Hematopoietic multipotent progenitor cell treated with erythropoietin and hydrocortisone succinate and interleukin-3 and kit ligand, for 17 days (in vitro differentiated cells): ENCODE measurements at places on chromosomes 11 and 22.

DNA sequence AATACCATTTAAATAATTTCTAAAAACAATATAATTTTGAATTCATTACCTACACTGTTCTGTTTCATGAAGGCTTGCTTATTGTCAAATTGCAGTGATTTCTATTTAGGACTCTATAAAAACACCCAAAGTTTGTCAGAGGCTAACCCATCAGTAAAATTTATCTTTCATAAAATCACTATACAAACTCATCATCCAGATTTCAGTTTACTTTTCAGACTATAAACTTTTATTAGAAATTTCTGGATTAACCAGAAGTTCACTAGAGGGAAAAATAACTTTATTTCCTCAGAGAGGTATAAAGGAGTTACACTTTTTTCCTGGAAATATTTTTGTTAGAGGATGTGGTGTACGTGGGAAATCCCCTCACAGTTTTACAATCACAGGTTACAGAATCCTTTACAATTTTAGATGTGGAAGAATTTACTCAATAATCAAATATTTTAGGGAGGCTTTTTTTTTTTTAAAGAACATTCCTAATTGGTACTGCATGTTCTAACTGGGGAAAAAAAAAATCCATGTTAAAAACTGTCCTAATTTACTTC is 176.7 kb downstream of the SWAP70 start:
- no peak for DNase-seq

- no peak for DNase-seq
Measured at GRCh38 chr22:47225931-47226633, 463.6 kb downstream of the TBC1D22A start.

DNA sequence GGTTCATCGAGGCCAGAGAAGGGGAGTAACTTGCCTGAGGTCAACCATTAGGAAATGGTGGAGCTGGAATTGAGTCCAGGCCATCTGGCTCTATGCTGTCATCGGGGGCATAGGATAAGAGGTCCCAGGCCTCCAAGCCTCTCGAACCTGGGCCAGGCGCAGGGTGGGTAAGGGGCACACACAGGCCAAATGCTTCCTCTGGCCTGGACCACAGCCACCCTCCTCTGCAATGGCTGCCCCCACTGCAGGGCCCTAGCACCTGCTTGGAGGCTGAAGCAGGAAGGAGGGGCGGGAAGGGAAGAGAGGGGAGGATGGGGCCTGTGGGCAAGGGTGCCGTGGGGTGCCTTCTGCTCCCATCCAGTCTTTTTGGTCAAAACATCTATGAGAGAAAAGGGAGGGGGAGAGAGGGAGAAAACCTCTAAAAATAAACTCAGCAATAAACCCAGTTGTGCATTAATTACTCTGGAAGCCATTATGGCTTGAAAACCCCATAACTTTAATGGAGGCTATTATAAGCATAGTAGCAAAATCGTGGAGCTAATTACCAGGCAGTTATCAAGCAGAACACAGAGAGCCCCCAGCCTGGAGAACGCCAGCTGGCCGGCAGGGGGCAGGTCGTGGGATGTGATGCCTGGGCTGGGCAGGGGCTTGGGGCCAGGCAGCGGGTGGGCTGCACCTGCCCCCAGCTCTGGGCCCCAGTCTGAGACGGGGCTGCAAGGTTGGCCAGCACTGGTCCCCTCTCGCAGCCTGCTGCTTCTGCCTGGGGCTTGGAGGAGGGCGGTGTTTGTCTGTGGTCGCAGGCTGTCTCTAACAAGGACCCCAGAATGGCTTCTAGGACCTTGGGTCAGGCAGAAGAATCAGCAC is 21.1 kb downstream of the B3GAT1 start:
- DNase-seq: no peak

- DNase-seq: peak; percentile 77
Measured at GRCh38 chr11:112279901-112280267, 19.2 kb upstream of the PLET1 start.

DNA sequence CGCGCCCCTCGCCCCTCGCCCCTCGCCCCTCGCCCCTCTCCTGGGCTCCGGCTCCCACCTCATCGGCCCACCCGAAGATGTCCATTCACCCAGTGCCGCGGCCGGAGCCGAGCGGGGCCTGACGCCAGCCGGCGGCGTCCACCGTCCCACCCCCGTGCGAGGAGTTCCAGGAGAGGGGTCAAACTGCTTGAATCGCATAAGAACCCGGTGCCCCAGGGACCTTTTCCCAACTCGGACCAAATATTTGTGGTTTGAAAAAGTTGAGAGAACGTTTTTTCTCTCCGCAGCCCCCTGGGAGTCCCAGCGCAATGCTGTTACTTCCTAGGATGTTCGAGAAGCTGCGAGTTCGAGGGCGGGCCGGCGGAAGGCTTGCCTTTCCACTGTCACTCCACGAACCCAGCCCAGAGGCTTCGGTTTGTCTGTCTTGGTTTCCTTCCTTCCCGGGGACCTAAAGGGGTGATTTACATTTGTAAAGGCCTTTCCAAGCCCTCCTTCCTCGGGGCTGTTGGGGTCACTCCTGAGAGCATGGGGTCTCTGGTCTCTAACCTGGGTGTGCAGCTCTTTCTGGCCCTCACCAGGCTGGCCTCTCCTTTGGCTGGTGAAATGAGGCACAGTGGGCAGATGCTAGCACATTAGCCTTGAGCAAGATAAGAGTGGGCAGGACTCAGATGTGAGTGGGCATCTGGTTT is 38.0 kb downstream of the ETS1 start:
- no peak for DNase-seq

DNA sequence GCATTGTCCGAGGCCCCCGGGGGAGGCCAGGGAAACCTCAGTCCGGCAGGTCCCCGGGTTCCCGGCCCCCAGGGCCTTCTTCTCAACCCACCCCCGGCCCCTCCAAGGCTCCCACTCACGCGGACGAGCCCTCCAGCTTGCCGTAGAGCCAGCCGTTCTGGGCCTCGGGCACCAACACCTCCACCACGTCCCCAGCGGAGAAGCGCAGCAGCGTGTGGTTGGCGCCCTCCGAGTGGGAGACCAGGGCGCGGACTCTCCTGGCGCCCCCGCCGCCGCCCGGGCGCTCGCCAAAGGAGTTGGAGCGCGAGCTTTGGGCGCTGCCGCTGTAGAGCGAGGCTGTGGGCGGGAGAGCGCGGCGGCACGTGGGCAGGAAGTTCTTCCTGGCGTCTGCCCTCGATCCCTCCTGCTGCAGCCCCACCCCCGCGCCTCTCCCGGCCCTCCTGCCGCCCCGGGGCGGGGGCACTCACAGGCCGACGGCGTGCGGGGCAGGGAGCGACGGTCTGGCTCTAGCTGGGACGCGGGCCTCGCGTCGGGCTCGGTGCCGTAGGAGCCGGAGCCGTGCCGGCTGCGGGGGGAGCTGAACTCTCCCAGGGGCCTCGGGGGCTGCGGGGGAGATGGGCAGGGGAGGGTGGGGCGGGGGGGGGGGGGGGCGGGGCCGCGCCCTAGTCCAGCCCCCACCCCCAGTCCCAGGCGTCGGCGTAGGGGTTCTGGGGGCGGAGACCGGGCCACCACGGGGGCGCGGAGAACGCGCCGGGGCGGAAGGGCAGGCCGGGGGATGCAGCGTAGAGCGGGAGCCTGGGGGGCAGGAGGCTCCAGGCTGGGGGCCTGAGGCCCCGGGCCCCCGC is 4.9 kb upstream of the SLC16A8 start:
- DNase-seq: no peak

- DNase-seq: no peak
Measured at GRCh38 chr22:25076336-25076735, 123.3 kb upstream of the CRYBB3 start.

DNA sequence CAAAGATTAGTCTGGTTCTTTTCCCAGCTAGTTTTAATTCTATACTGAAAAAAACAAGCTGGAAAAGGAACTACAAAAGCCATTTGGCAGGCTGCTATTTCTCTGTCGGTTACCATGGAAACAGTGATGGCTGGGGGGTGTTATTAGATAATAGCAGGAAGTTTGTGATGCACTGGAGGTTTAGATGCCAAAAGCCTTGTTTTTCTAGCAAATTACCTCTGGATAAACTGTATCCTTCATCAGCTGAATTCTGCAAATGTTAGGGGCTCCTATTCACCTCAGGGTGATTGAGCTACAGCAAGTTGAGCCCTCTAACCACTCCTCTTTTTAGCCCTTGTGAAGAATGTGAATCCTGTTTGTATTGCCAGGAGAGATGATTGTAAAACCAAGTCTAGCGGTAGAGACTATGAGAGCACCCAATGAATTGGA is 25.2 kb downstream of the ALKBH3 start:
- no peak for DNase-seq

DNA sequence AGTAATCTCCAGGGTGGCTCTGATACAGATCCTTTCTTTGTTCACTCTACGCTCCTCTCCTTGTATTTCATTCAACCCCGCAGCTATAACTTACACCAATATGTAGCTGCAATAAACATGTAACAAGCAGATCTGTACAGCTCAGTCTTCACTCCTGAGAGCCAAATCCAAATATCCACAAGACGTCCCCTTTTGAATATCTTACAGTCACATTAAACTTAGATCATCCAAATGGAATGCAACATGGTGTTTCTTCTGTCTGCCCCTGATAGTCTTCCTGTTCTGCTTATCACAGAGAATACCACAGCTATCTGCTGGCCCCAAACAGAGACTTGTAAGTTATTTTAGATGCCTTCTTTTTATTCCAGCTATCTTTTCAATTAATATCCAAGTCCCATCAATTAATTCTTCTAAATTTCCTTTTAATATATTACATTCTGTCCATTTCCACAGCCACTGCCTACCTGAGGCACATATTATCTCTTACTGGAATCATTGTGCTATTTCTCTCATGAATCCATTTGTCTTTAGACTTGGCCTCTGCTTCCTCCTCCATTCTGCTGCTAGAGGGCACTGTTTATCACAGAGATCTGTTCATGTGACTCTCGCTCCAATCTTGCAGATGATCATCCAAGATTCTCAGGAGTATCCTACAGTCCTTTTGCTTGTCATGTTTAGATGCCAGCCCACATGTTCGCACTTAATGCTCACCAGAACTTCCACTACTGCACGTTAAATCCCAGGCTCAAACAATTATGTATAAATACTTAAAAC is 908.6 kb downstream of the NTM start:
- DNase-seq: no peak

DNA sequence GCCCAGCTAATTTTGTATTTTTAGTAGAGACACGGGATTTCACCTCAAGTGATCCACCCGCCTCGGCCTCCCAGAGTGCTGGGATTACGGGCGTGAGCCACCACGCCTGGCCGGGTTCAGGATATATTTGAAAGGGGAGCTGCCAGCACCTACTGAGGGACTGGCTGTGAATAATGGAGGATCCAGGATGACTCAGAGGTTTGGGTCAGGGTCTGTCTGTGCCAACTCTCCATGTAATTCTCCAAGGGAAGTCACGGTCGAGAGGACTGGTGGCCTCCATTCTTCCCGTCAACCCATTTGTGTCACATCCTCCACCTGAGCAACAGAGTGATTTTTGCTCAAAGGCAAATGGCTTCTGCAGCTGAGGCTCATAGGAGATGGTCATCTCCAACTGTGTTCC is 3.6 kb upstream of the ARRB1 start:
- DNase-seq: no peak

GRCh38 chr22:49327411-49328117 is 500.1 kb downstream of the BRD1 start:
- DNase-seq: no peak

GRCh38 chr11:73475549-73476095 is 99.4 kb downstream of the RELT start:
- no peak for DNase-seq

GRCh38 chr11:15889363-15890030 is 466.8 kb downstream of the SOX6 start:
- DNase-seq: no peak

GRCh38 chr22:48827904-48828555 is 999.6 kb downstream of the BRD1 start:
- DNase-seq: no peak

- DNase-seq: no peak
Measured at GRCh38 chr22:27724709-27725108, 76.8 kb downstream of the MN1 start.

DNA sequence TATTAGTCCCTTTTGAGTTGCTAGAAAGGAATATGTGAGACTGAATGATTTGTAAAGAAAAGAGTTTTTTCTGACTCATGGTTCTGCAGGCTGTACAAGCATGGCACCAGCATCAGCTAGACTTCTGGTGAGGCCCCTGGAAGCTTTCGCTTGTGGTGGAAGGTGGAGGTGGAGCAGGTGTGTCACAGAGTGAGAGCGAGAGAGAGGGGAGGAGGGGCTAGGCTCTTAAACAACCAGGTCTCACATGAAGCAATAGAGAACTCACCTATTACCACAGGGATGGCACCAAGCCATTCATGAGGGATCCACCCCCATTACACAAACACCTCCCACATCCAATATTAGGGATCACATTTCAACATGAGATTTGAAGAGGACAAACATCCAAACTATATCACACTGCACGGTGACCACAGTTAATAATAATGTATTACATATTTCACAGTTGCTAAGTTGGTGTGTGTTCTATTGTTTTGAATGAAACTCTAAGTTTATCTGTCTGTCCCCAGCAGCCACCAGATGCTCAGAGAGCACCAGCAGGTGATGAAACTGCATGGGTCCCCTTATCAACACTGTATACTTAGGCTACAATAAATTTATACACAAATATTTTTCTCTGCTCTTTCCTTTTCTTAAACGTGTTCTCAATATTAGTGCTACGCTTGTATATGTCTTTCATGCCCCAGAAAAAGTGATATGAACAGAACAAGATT is 14.1 kb downstream of the ZFP91 start:
- DNase-seq: no peak

- DNase-seq: no peak
Measured at GRCh38 chr11:66541892-66542291, 4.0 kb downstream of the ZDHHC24 start.

DNA sequence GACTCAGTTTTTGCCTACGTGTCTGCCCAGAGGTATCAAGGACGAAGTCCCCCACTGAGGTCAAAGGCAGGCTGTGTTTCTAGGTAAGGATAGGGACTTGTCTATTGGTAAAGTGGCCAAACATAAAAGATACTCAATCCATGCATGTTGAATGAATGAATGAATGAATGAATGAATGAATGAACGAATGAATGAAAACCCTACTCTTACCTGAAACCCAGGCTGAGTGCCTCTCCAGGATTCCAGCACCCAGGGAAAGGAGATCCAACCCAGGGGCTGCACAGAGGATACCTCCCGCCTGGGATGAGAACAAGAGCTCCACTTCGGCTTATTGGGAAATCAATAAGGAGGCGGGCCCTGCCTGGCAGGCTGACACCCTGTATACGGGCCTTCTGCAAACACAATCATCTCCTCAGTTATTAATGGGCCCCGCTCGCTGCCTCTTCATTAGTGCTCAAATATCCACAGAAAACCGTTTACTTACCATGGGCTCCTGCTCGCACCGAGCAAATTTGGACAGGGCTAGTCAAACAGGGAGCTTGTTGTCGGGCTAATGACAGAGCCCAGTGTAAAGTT is 177.4 kb downstream of the BUD13 start:
- DNase-seq: no peak

DNA sequence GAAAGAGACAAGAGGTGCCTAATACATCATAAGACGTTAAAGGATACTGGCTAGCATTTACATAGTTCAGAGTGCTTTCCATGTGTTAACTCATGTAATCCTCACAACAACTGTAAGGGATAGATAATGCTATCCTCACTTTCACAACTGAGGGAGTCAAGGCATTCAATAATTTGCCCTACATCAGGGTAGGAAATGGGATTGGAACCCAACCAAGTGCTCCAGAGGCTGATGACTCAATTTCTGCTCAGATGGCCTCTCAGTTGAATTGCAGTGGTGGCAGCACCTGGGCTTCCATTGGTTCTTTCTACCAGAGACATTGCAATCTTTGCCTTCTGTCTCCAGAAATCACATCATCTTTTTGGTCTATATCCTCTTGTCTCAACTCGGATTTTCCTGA is 232.9 kb downstream of the ETS1 start:
- DNase-seq: no peak

GRCh38 chr11:48073031-48073861 is 92.9 kb downstream of the PTPRJ start:
- DNase-seq: no peak

GRCh38 chr11:102591160-102591718 is 33.9 kb downstream of the MMP20 start:
- DNase-seq: no peak
